ENCODE measurements at places on chromosomes 2 and 18.

DNA sequence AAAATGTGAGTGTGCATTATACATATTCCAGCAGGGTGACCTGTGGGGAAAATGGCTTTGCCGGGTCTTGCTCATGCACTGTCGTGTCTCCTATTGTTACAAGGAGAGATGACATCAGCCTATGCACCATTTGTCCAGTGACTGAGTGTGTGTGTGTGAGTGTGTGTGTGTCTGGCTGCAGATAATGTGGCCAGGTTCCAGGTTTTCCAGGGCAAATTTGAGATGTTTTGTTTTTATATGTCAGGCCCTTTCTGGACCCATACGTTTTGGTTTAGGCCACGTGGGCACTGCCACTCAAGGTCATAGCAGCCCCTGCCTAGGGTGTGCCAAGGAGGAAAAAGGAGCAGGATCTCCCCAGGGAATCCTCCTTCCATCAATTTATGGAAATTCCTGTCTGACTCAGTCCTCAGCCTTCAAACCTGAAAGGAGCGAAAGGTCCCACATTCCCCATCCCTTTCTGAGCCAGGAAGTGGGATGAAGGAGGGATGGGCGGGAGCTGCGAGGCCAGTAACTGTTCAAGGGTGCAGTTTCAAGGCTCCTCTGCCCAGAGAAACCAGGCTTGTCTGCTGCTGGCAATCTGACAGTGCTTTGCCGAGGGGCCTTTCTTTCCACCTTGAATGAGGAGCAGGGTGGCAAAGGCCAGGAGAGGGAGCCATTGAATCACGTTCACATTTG lies 93.0 kb upstream of the SMAD2 start:
- DNase-seq = peak; percentile 68

DNA sequence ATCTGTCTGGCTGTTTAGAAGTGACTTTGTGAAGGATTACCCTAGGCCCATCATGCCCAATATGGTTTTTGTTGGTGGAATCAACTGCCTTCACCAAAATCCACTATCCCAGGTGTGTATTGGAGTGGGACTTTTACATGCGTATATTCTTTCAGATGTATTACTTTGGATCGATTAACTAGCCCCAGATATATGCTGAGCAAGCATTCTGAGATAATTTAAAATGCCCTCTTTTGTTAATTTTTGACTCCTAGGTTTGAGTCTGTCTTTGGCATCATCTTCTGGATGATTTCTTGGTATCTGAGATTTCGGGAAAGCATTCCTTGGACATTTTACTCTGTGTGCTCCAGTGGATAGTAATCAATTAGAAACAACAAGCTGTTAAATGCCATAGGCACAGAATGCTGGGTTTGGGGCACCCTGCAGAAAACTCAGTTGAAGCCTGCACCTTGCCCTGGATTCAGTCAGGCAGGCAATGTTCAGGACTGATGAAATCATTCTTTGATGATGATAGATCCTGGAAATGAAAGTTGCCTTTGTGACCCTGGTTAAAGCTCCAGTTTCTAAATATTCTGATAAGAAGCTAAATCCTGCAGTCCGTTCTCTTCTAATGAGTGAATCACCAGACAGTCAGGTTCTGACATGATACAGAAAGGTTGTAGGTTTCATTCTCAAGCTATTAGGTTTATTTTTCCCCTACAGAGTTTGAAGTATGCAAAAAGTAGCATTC lies 1.1 kb downstream of the UGT1A1 start:
- no peak for DNase-seq

GRCh38 chr2:95059656-95060370 lies 34.3 kb downstream of the MAL start:
- no peak for DNase-seq

GRCh38 chr2:127542231-127542630 lies 6.7 kb downstream of the MYO7B start:
- peak; percentile 11 for DNase-seq

- DNase-seq = no peak
Measured at GRCh38 chr2:240503848-240504247, 53.9 kb downstream of the ANKMY1 start.

Data from NCI-H2081 (cell line).